Breast epithelium (tissue), 4 donors: ENCODE measurements at places on chromosomes 1 and 21.

- H3K27ac ChIP-seq, result no peak overlapping the region
- H3K4me1 ChIP-seq, result no peaks in the 10 kb centered on the region
- peaks cover 4% of the 10 kb centered on the region for H3K36me3 ChIP-seq
- H3K27me3 ChIP-seq, result no peaks in the 10 kb centered on the region
- no peak for DNase-seq
Observed at GRCh38 chr21:46437511-46437910, 21.2 kb upstream of the DIP2A start.

GRCh38 chr21:34883491-34884271 lies 165.4 kb downstream of the RUNX1 start:
- H3K4me1 ChIP-seq, result peaks cover 6% of the 10 kb centered on the region
- no peaks in the 10 kb centered on the region for H3K36me3 ChIP-seq
- H3K4me3 ChIP-seq, result peak overlapping the region; percentile 80
- no peaks in the 10 kb centered on the region for H3K27me3 ChIP-seq

- no peak for DNase-seq
- H3K27me3 ChIP-seq, result no peaks in the 10 kb centered on the region
- no peaks in the 10 kb centered on the region for H3K4me1 ChIP-seq
Observed at GRCh38 chr1:92708368-92708950, 76.4 kb downstream of the EVI5 start.

DNA sequence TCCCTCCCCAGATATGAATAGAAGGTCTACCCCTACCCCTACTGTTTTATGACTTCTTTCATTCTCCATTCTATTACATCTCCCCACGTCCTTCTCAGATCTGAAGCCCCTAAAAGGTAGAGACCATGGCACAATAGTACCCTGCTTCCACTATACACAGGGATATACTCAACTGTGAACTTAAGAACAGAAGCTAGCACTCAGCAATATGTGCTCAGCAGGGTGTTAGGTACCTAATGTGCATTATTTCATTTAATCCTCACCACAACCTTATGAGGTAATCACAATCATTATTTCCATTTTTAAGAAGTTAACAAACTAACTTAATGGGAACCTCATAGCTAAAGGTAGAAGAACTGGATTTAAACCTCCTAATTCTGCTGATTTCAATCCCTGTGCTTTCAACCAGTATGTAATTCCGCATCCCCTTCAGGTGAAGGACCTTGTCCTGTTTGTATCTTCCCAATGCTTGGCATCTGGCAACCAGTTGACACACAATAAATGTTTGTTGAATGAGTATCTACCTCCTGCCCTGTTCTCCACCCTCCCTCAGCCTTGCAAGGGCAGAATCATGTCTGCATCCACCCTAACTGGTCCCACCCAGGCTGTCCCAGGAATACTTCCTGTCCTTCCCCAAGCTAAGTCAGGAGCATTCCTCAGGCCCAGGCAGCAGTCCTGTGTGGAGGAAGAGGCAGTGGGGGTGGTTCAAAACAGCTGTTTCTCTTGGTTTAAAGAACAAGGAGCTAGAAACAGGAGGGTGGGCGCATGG lies 6.5 kb downstream of the DENND2D start:
- H3K4me3 ChIP-seq, result no peak overlapping the region
- H3K27ac ChIP-seq, result peak overlapping the region; percentile 77
- no peaks in the 10 kb centered on the region for H3K36me3 ChIP-seq
- DNase-seq, result no peak

DNA sequence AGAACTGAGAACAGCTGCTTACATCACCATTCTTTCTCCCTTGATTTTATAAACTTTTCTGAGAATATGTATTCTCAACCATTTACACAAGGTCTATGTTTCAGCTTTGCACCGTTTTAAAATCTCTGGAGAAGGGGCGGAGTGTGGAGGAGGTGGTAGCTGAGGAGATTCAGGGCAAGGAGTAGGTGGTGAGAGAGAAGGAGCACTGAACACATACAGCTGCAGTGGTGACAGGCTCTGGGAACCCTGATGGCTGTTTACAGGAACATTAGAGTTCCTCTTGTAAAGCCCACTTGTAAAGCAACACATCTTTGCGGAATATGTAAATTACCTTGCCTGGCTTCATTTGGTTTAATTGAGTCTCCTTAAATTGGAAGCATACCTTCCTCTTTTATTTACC lies 89.7 kb downstream of the SMYD2 start:
- no peak for DNase-seq
- H3K4me3 ChIP-seq, result no peak overlapping the region
- no peaks in the 10 kb centered on the region for H3K4me1 ChIP-seq
- H3K27me3 ChIP-seq, result no peaks in the 10 kb centered on the region
- H3K27ac ChIP-seq, result no peak overlapping the region

DNA sequence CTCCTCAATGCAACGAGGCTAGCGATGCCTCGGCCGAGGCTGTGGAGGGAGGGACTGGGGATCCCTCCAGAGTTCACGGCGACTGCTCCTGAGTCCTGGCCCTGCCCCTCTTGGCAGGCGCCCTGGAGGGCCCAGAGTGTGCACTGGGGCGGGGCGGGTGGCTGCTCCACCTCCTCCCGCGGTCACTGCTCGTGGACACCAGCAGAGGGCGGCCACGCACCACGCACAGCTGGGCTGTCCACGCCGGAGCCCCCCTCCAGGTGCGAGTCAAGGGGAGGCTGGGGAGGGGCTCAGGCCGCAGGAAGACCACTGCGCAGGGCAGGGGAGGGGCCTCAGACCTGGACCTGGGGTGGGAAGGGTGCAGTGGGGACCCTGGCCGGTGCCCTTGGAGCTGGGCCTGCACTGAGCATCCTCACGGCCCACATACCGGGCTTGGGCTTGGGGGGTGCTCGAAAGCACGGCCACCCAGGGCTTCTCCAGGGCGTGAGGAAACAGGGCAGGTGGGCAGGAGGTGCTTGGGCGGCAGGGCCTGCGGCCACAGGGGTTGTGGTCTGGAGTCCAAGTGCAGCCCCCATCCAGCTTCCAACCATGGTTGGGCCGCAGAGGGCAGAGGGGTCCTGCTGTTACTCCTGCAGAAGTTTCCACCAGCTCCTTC lies 20.6 kb upstream of the TTC34 start:
- no peaks in the 10 kb centered on the region for H3K27me3 ChIP-seq
- H3K4me1 ChIP-seq, result no peaks in the 10 kb centered on the region
- no peaks in the 10 kb centered on the region for H3K36me3 ChIP-seq
- DNase-seq, result no peak
- no peak overlapping the region for H3K4me3 ChIP-seq
- H3K27ac ChIP-seq, result no peak overlapping the region

DNA sequence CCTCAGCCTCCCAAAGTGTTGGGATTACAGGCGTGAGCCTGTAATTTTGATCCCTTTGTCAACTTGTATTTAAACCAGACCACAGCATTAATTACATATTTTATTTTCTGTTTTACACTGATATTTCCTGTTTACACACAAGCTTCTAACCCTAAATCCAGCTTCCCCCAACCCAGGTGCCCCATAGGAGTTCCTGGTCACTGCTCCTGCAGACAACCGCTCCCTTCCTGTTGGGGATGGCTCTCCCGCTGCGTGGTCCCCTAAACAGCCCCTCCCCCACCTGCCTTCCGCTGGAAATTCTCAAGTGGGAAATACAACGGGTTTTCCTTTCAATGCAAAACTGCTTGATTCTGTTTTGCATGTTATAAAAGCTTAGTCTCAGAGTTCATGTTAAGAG lies 3.7 kb downstream of the CSTB start:
- DNase-seq, result no peak
- no peaks in the 10 kb centered on the region for H3K27me3 ChIP-seq
- no peak overlapping the region for H3K4me3 ChIP-seq

DNA sequence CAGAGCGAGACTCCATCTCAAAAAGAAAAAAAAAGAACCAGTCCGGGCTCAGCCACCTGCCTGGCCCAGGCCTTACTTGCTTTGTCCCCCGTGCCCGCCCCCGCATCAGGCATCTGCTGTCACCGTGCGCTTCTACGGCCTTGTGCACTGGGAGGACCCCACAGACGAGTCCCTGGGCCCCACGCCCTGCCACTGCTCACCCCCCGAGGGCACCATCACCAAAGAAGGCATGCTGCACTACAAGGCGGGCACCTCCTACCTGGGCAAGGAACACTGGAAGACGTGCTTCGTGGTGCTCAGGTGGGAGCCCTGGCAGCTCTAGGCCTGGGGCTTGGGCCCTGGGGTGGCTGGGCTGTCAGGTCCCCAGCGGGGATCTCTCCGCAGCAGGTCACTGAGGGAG lies 5.6 kb upstream of the SLC25A34 start:
- no peak for DNase-seq
- no peaks in the 10 kb centered on the region for H3K4me1 ChIP-seq
- no peaks in the 10 kb centered on the region for H3K27me3 ChIP-seq
- H3K36me3 ChIP-seq, result peaks cover 28% of the 10 kb centered on the region

DNA sequence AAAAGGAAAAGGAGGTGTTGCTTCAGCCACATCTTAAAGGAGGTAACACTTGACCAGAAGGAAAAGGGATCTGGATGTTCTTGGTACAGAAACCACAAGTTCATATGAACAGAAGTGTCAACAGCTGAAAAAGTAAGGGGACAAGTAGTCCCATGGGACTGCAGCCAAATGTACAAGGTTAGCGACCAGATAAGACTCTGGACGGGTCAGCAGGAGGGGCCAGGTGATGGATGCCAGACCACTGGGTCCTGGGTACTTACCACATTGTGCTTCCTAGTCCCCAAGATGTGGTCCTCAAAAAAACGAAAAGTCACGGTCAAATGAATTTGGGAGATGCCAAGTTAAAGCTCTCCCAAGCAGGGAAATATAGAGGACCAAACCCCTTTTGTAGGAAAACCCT lies 16.6 kb upstream of the BMP8A start:
- no peaks in the 10 kb centered on the region for H3K27me3 ChIP-seq

- no peak for DNase-seq
- H3K4me3 ChIP-seq, result no peak overlapping the region
- no peak overlapping the region for H3K27ac ChIP-seq
Observed at GRCh38 chr1:180194546-180195207, 35.4 kb upstream of the LHX4 start.

- no peak overlapping the region for H3K4me3 ChIP-seq
- no peaks in the 10 kb centered on the region for H3K27me3 ChIP-seq
- DNase-seq, result no peak
- H3K27ac ChIP-seq, result peak overlapping the region; percentile 69
Observed at GRCh38 chr1:209387969-209388329, 195.6 kb upstream of the CAMK1G start.

GRCh38 chr1:53371121-53371666 lies 43.3 kb upstream of the LRP8 start:
- no peaks in the 10 kb centered on the region for H3K27me3 ChIP-seq
- H3K27ac ChIP-seq, result no peak overlapping the region
- H3K4me1 ChIP-seq, result no peaks in the 10 kb centered on the region
- no peaks in the 10 kb centered on the region for H3K36me3 ChIP-seq

DNA sequence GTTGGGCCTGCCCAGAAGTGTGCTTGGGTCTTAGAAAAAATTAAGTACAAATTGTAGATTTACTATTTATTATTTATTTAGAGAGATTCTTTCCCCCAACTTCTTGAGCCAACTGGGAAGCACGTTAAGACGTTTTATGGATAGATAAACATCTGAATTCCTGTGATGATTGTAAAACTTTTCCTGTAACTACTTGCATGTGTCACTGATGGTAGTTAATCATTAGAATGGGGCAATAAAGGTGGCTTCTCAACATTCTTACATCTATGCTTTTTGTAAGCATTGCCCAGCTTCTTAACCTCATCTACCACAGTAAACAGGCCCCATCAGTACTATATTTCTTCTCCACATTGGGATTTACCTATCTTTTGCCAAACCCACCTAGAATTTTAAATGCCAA lies 559.8 kb downstream of the LMO4 start:
- no peak overlapping the region for H3K27ac ChIP-seq
- H3K4me1 ChIP-seq, result no peaks in the 10 kb centered on the region
- H3K4me3 ChIP-seq, result no peak overlapping the region
- H3K36me3 ChIP-seq, result no peaks in the 10 kb centered on the region
- DNase-seq, result no peak
- no peaks in the 10 kb centered on the region for H3K27me3 ChIP-seq

- no peaks in the 10 kb centered on the region for H3K4me1 ChIP-seq
- peaks cover 3% of the 10 kb centered on the region for H3K27me3 ChIP-seq
- H3K27ac ChIP-seq, result no peak overlapping the region
- peak; percentile 20 for DNase-seq
Observed at GRCh38 chr1:30662291-30662840, 61.0 kb downstream of the MATN1 start.

- no peaks in the 10 kb centered on the region for H3K4me1 ChIP-seq
- H3K36me3 ChIP-seq, result no peaks in the 10 kb centered on the region
- H3K27me3 ChIP-seq, result no peaks in the 10 kb centered on the region
- no peak for DNase-seq
- no peak overlapping the region for H3K4me3 ChIP-seq
Observed at GRCh38 chr21:27475363-27475955, 508.6 kb upstream of the ADAMTS5 start.

DNA sequence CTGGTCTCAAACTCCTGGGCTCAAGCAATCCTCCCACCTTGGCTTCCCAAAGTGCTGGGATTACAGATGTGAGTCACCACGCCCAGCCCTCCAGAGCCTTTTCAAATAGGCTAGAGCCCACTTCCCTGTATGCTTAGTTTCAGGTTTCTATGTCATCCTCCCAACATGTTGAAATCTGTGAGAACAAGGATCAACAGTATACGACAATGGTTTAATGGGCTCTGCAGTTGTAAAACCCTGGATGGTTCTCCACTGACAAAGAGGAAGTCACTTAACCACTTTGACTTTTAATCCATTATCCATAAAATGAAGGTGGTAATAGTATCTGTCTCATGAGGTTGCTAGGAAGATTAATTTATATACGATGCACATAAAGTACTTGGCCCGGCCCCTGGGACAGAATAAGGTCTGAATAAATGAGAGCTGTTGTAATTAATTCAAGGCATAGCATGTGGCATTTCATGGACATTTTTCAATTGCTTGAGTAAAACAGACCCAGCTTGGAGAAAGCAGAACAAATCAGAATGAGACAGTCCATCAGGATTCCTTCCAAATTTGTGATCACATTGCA lies 113.9 kb upstream of the ZNF648 start:
- no peaks in the 10 kb centered on the region for H3K4me1 ChIP-seq
- H3K27me3 ChIP-seq, result no peaks in the 10 kb centered on the region
- no peak overlapping the region for H3K27ac ChIP-seq

DNA sequence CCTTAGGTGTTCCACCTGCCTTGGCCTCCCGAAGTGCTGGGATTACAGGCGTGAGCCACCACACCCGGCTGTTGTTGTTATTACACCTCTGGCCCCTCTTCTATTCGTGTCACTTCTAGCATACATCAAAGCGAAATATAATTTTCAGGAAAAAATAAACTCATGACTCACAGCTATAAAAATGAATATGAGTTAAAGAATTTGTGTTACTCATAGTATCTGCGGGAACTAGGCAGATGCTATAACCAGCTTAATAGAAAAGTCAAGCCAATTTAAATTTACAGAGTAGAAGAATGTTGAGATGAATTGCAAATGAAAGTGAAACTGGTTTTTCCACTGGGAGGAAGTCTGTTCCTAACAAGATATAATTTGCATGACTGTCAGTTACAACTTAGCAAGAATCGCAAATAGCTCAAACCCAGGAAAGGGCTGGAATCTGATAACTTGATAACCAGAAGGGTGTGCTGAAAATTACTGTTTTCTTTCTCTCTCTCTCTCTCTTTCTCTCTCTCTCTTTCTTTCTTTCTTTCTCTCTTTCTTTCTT lies 11.2 kb downstream of the OR2W3 start:
- H3K27me3 ChIP-seq, result no peaks in the 10 kb centered on the region
- no peak overlapping the region for H3K27ac ChIP-seq
- peak overlapping the region; percentile 33 for H3K4me3 ChIP-seq
- no peak for DNase-seq
- H3K4me1 ChIP-seq, result no peaks in the 10 kb centered on the region
- no peaks in the 10 kb centered on the region for H3K36me3 ChIP-seq

GRCh38 chr1:101295209-101295608 lies 58.4 kb downstream of the S1PR1 start:
- H3K4me1 ChIP-seq, result no peaks in the 10 kb centered on the region
- no peak overlapping the region for H3K4me3 ChIP-seq
- H3K27me3 ChIP-seq, result no peaks in the 10 kb centered on the region
